Stimulated activated CD4-positive, alpha-beta T cell treated with anti-CD3 and anti-CD28 coated beads, Interleukin-1b, Interleukin-23, amount 100 ng/mL, for 1 hour (primary cell): ENCODE measurements at places on chromosomes 13 and 19.
A peak's percentile ranks its signal among the peaks of the same experiment; 100 is the strongest.

GRCh38 chr13:23411706-23412105 lies 21.8 kb downstream of the SACS start:
- DNase-seq = no peak

DNA sequence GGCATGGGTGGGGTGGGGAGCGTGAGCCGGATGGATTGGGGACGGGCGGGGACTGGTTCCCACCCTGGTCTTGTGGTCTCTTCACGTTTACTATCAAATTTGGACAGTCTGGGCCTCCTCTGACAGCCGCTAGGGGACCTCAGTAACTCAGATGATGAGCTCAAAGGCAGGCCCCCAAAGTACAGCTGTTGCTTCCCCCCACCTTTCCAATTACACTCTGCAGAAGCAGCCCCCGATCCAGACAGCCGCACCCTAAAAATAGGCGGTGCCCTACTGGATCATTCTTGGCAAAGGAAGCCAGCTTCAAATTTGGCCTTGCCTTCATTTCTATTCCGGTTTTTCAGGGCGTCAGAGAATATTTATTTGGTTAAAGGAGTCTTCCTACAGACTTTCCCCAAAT lies 1.9 kb upstream of the FOXO1 start:
- no peak for DNase-seq

GRCh38 chr13:113072376-113072775 lies 33.2 kb upstream of the F7 start:
- no peak for DNase-seq

DNA sequence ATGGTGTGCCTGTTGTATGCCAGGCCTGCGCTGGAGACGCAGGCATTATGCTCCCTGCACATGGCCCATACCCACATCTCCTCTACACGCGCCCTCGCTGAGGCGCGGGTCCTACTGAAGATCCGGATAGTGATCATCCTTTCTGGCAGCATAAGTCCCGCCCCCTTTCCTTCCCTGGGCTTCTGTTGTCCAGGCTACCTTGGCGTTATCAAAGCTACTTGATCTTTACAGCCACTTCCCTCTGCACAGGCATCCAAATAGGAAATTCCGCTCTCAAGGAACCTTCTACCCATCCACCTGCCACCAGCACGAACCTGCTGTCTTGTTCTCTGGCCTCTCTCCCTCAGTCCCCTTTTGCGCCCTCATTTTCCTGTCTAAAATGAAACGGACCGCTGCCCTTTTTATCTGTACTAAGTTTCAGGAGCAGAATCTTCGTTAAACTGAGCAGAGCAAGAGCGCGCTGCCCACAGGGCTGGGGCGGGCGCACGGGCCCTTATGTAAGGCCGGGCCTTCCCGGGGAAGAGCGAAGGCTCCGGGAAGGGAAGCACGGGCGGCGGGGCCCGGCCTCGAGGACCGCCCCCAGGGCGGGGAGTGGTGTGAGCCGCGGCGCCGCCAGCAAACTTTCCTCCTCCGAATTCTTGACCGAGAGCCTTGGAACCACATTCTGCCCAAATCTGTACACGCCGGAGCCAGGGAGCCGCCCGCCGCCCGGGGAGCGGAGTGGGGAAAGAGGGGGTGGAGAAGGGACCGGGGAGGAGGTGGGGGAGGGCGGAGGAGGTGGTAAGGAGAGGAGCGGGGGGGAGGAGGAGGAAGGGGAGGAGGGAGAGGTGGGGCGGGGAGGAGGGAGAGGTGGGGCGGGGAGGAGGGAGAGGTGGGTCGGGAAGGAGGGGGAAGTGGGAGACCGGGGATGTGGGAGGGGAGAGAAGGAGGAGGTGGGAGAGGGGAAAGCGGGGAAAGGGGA lies 920 bp upstream of the UBE2L5 start:
- no peak for DNase-seq

GRCh38 chr19:37470216-37470615 lies 1.1 kb downstream of the ZNF570 start:
- DNase-seq = no peak

DNA sequence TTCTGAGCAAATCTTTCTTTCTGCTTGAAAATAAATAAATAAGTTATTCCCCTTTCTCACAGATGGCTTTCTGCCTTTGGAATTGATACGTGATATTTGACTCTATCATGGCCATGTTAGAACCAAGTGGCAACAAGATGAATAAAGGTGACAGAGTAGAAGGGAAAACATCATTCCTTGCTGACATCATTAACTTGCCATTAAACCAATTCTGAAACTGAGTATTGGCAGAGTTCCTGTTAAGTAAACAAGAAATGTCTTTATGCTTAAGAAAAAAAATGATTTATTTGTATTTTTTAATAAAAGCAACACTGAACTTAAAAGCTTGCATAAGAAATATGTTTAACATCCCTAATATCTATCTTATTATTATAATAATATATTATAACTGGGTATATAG lies 828.1 kb downstream of the PCDH9 start:
- no peak for DNase-seq

GRCh38 chr13:54449922-54450321 lies 1421.3 kb downstream of the OLFM4 start:
- no peak for DNase-seq

DNA sequence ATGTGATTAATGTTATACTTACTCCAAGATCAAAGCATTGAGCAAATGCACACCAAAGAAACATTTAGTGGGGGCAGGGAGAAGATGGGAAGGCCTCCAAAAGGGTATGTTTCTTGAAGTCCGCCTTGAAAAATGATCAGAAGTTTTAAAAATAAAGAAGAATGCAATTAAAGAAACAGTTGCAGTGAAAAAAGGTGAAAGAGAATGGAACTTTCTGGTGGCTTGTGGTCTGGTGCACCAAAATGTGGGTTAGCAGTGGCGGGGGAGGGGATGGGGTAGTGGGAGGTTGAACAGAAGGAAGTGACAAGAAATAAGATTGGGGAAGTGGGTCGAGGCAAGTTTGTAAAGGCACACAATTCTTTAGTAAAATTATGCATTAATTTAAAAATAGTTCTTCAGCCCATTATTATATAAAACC lies 2.5 kb downstream of the LCP1 start:
- DNase-seq = peak; percentile 52

- no peak for DNase-seq
These were observed 13.8 kb upstream of the ASF1B start for GRCh38 chr19:14150041-14150769.

GRCh38 chr13:48497669-48498068 lies 35.2 kb downstream of the RCBTB2 start:
- no peak for DNase-seq

DNA sequence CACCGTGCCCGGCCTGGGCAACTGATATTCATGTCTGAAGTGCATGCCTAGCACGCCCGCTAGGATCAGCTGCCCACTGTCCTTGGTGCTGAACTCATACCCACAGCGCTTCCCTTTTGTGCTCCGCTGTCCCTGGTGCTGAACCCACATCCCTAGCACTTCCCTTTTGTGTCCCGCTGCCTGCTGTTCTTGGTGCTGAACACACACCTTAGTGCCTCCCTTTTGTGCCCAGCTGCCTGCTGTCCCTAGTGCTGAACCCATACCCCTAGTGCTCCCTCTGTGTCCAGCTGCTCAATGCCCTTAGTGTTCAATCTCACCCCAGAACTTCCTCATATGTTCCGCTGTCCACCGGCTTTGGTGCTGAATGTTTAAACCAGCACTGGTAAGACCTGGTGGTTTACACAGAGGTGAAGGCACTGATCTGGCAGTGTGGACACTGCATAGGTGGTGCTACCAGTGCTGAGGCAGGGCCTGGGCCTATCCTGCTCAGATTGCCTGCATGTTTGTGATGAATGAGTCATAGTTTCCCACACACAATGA lies 26.3 kb upstream of the SIGLEC11 start:
- DNase-seq = peak; percentile 43

DNA sequence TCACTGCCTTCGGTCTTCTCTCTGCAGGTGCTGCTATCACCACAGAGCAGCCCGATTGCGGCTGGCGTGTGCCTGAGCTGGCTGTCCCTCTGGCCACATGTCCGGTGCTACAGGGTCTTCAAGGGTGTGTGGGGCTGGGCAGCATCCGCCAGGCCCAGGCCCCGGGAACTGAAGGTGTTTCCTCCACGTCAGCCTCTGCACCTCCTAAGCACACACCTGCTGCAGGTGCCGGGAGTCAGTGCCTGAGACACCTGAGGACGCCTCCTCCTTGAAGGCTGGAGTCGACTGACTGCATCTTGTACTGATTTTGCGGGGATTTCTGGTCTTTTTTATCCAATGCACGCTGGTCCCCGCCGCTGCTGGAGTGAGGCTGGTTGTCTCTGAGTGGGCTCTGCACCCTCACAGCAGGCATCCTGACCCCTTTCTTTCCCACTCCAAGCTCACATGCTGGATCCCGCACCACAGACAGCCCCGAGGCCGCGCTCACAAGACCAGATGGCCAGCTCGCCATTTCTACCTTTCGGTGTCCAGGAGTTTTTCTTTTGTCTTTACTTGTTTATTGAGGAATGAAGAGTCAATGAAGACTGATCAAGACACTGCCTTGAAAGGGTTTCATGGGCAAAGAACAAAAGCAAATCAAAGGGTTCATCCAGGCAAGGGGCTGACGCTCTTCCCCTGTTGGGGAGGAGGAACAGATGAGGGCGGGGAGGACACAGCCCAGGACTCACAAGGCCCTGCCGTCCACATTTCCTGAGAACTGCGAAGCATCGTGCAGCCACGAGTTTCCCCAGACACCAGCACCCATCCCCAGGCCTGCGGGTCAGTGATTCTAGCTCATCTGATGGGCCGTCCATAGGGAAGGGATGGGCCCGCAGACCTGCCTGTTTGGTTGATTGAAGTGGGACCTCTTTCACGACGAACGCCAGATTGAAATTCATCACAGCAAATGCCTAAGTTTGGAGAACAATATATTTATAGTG lies 203.8 kb upstream of the SOX1 start:
- DNase-seq = no peak

DNA sequence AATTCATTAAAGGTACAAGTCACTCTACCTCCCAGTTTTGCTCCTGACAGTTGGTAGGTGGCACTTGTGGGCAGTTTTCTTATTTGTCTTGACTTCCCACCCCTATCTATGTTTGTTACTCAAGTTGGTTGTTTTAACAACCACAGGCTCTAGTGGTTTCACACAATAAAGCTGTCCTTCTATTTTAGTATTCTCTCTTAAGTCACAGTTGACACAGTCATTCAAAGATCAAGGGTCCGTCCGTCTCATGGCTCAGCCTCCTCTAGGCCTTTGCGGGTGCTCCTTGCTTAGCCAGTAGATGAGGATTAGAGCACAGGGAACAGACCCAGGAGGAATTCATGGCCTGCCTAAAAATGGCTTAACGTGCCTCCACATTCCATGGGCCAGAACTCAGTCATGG lies 573.7 kb downstream of the IRS2 start:
- DNase-seq = no peak

- DNase-seq = no peak
These were observed 35.7 kb upstream of the TPM4 start for GRCh38 chr19:16040642-16041041.

DNA sequence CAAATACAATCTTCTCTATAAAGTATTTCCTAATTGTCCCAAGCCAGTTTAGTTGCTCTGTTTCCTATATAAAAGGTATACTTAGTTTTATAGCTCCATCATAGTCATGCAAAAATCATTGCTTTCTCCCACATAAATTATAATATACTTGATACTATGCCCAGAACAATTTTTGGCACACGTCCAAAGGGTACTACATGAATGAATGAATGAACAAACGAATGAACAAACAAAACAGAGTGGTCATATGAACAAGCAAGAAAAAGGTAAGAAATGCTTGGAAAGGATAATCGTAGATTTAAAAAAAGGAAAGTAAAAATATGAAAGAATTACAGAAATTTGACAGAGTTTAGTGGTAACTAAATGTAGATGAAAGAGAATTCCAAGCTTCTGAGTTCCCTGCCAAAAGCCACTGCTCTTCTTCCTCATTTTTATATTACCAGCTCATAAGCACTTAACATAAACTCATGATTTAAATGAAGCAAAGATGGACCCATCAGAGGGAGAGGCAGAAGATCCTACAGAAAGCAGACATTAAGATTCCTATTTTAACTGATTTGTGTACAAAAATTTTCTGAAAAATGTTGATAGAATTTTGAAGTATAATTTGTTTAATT lies 123.2 kb downstream of the ENOX1 start:
- no peak for DNase-seq

- no peak for DNase-seq
These were observed 513.1 kb downstream of the SLITRK6 start for GRCh38 chr13:85286081-85286480.

DNA sequence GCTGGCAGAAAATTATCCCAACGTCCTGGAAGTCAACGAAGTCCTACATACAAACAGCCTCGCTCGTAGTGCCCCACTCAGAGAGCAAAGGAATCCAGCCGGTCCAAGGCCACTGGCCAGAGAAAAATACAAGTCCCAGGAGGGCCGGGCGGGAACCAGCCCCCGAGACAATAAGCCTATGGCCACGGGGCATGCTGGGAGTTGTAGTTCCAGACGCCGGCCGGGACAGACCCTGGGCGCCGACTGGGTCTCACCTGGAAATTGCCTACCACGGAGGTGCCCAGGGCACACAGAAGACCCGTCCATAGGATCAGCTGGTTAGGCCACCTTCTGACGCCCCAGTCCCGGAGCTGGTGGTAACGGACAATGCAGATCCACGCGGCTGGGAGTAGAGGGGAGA lies 5.4 kb downstream of the TMEM150B start:
- DNase-seq = no peak

- DNase-seq = no peak
These were observed 98.9 kb upstream of the SIAH3 start for GRCh38 chr13:45950386-45951000.

DNA sequence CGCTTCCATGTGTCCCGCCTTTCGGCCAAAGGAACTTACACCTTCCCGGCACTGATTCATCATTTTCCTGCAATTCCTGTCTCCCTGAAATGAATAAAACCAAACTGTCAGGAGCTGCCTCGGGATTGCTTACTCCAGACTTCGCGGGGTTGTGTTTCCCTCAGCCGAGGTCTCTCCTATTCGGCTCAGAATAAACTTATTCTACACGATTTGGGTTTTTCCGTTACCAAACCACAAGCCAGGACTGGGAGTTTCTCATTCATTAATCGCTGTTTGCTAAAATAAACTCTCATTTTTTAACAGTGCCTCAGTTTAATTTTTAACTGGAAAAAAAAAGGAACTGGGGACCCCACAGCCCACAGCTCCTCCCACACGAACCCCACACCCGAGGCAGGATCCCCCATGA lies 667 bp downstream of the ZNF878 start:
- DNase-seq = no peak

DNA sequence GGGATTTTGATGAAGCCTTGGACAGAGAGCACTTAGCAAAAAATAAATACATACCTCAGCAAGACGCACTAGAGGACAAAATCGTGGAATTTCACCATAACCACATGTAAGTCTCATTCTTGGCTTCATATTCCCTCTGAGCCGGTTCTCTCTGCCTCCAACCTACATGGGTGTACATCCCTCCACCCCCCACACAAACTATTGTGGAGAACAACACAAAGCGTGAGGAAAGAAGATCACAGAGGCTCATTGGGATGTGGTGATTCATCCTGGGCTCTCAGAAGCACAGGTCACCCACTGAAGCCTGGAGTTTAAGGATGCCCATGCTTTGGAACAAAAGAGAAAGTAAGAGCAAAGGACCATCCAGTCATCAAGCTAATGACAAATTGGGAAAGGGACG lies 192.2 kb downstream of the STK24 start:
- DNase-seq = no peak
